ENCODE measurements at places on chromosomes 7 and 10.

DNA sequence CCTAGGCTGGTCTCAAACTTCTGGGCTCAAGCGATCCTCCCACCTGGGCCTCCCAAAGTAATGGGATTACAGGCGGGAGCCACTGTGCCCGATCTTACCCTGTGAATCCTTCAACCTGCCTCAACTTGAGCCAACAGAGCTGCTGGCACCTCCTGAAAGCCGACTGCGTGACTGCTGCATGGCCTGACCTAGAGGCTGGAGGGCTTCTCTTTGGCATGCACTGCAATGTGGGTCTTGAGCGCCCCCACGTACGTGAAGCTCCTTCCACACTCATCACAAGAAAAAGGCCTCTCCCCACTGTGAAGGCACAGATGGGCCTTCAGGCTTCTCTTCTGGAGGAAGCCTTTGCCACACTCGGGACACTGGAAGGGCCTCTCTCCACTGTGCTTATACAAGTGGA lies 12.9 kb upstream of the ZNF786 start:
- peak; percentile 40 for DNase-seq

DNA sequence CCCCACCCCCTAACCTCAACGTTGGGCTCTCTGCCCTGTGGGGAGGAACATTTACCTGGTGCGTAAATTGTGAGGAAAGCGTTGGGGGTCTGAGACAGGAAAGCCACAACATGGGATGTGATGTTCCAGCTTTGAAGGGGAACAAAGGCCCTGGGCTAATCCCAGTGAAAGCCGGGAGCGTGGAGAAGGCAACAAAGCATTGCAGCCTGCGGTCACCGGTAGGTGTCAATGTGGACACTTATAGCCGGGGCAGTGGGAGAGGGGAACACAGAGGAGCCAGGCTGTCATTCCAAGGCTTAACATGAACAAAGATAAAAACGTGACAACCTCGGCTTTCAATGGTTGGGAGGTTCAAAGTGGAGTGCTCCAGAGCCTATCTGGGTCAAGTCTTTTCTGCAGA lies 12.7 kb downstream of the PTF1A start:
- no peak for DNase-seq

DNA sequence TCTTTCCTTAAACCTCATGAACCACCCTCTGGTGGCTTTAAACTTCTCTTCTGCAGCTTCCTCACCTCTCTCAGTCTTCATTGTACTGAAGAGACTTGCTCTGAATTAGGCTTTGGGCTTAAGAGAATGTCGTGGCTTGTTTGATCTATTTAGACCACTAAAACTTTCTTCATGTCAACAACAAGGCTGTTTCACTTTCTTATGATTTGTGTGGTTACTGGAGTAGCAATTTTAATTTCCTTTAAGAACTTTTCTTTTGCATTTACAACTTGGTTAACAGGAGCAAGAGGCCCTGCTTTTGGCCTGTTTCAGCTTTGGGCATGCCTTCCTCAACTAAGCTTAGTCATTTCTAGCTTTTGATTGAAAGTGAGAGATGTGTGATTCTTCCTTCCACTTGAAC lies 38.1 kb upstream of the CDHR3 start:
- no peak for DNase-seq

- no peak for DNase-seq
Measured at GRCh38 chr7:135678612-135679575, 16.6 kb downstream of the STMP1 start.

Measured in tibial artery (tissue), 4 donors.